Gastroesophageal sphincter (tissue), 4 donors: ENCODE measurements at places on chromosomes 12 and 14.

- ATAC-seq = no peak
Measured at GRCh38 chr14:51844081-51844881, 16.1 kb upstream of the GNG2 start.

DNA sequence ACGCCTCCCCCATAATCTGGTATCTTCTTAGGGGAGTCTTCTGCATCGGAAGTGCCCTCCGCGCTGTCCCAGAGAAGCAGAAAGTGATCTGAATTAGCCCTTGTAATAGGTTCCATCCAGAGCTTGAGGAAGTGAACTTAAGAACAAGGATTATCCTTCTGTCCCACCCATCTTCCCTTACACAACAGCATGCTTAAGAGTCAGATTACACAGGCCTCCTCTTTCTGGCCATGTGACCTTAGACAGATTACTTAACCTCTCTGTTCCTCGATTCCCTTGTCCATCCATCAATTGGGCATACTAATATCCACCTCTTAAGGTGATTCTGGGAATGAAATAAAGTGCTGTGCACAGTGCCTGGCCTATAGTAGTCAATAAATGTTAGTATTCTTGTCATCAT lies 11.4 kb downstream of the CABP1 start:
- ATAC-seq = no peak

DNA sequence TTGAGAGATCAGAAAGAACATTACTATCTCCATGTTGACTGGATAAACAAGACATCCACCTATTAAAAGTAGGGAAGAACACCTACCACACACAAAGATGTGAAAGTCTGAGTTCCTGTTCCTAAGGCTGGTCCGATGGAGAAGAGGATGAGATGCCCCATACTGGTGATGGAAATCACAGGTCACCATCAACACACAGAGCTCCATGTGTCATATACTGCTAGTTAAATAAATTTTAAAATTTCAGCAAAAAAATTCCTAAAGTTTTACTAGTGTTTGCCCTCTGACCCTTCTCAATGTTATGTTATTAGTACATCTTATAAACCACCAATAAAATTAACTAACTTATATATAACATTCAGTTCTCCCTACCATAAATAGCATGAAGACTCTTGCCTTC lies 59.1 kb downstream of the KCNA5 start:
- no peak for ATAC-seq

DNA sequence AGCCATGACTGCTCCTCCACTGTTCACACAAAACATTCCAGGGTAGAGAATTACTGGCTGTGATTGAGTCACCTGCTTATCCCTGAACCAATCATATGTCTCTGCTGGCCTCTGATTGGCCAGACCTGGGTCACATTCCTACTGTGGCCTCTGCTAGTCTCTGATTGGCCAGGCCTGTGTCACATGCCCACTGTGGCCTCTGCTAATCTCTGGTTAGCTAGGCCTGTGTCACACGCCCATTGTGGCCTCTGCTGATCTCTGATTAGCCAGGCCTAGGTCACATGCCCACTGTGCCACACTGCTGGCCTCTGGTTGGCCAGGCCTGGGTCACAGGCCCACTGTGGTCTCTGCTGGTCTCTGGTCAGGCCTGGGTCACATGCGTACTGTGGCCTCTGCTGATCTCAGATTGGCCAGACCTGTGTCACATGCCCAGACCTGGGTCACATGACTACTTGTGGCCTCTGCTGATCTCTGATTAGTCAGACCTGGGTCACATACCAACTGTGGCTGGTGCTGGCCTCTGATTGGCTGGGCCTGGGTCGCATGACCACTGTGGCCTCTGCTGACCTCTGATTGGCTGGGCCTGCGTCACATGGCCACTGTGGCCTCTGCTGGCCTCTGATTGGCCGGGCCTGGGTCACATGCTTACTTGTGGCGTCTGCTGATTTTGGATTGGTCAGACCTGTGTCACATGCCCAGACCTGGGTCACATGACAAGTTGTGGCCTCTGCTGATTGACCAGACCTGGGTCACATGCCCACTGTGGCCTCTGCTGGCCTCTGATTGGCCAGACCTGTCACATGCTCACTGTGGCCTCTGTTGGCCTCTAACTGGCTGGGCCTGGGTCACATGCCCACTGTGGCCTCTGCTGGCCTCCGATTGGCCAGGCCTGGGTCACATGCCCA lies 251.6 kb downstream of the SLC15A4 start:
- ATAC-seq = no peak

DNA sequence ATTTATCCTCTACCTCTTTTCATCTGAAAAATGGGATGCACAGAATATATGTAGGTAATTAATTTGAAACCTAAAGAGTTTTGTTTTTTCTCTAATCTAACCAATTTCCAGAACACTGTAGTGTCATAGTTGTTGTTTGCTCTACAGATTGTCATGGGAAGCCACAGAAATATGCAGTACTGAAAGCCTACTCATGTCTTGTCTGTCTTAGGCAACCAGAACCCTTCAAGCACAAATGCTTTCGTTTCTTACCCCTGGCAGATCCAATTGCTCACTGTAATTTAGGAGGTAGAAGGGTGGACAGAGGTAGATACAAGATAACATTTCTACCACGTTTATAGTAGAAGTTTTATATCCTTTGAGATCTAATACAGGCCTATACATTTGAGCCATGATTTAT lies 330.2 kb upstream of the NOVA1 start:
- no peak for ATAC-seq

DNA sequence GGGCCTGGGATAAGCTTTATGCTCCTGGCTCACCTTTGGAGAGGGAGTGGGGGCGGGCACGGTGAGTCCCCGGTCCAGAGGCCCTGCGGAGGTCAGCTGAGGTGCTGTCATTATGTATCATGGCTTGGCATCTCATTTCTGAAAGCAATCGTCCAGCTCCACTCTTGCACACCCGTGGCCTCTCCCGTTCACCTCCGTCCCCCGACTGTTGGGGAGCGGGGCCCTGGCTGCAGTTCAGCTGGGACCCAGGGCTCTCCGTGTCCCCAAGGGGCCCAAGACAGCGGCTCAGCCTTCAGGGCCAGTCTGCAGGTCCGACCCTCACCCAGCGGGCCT lies 10.6 kb downstream of the BMP4 start:
- ATAC-seq = no peak
